ENCODE measurements at places on chromosomes 6 and 20.

DNA sequence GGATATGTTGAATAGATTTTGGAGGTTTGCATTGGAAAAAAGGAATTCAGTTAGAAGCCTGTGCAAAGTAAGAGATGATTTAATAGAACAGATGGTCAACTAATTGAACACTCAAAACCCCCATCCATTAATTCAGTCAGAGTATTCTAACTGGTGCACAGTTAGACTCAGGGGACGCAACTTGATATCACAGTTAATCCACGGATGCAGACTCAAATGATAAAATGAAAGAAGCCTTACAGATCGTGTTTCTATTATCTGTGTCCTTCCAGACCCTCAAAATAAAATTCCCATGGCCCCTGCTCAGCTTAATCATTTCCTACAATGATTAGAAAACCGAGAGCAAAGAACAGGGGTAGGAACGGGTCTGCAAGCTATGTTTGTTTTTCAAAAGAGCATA is 45.4 kb upstream of the DTNBP1 start:
- DNase-seq: no peak

- no peak for DNase-seq
Observed at GRCh38 chr6:109428889-109429477, 11.4 kb downstream of the PPIL6 start.

GRCh38 chr20:48723308-48724264 is 104.2 kb downstream of the PREX1 start:
- no peak for DNase-seq

GRCh38 chr6:35018746-35019145 is 122.4 kb downstream of the TCP11 start:
- DNase-seq: no peak

- DNase-seq: no peak
Observed at GRCh38 chr6:144331491-144331969, 46.4 kb downstream of the UTRN start.

DNA sequence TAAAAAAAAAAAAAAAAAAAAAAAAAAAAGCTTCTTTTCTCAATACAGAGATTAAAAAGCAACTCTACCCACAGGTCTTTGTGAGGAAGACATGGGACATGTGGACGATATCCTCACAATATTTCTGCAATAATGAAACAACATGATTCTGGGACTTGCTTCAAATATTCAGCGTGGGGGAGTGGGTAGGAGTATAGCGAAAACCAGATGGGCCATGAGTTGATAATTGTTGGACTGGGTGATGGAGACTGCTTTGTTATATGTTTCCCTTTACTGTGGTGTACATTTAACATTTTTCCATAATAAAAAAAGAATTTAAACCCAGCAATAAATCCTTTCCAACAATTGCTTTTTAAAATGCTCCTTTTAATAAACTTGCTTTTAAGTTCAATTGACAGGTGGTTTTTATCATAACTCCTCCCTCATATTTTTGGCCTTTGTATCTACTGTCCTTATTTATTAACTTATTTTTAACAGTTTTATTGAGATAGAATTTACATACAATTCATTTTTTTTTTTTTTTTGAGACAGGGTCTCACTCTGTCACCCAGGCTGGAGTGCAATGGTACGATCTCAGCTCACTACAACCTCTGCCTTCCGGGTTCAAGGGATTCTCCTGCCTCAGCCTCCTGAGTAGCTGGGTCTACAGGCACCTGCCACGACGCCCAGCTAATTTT is 40.4 kb upstream of the ARFGEF2 start:
- DNase-seq: no peak

- no peak for DNase-seq
Observed at GRCh38 chr6:139732451-139732850, 358.0 kb upstream of the CITED2 start.

GRCh38 chr6:148934539-148934938 is 187.7 kb downstream of the UST start:
- no peak for DNase-seq

- DNase-seq: no peak
Observed at GRCh38 chr6:23414051-23414445, 712.0 kb upstream of the NRSN1 start.

DNA sequence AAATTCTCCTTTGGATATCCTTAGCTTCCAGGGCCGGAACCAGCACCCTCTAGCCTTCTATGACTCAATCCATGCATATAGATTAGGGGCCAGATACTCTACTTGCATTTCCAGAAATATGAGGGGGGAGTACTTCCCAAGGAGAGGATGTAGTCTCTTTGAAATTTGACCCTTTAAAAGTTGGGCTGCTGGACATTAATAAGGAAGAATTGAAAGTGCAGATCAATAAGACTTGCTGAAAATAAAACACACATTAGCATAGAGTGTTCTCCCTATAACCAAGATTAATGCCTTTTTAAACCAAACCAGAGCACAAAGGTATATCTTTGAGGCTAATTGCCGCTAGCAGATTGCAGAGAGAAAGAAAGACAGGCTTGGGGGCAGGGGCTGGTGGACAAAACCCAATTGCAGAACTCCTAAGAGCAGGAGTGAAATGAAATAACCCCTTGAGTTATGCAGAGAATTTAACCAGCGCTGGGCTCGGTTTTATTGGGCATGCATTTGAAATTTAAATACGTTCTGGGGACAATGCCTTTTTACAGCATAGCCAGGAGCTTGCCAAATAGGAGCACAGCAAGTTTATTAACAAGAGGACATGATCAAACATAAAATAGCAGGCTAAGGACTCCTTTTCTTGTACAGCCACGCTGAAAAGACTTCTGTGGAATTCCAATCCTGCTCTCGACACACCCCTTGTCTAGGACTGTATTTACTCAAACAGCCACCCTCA is 108.2 kb upstream of the SALL4 start:
- DNase-seq: no peak

DNA sequence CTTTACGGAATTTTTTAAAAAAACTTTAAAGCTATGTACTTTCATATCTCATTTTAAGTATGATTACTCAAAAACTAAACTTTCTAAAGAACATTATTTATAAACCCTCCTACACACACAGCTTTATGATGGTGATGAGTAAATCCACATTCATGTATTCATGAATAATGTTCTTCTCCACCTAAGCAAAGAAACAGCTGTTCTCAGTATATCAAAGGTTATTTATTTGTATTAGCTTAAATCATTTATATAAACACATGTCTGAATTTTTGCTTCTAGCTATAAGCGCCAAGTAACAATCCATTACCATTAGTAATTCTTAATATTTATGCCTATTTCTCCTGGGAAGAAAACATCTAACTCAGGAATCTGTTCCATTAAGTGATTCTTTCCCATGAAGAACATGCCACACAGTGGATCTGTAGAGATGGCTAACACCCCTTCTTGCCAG is 63.3 kb downstream of the SMLR1 start:
- no peak for DNase-seq

- DNase-seq: no peak
Observed at GRCh38 chr20:62627901-62628612, 14.2 kb upstream of the SLCO4A1 start.

DNA sequence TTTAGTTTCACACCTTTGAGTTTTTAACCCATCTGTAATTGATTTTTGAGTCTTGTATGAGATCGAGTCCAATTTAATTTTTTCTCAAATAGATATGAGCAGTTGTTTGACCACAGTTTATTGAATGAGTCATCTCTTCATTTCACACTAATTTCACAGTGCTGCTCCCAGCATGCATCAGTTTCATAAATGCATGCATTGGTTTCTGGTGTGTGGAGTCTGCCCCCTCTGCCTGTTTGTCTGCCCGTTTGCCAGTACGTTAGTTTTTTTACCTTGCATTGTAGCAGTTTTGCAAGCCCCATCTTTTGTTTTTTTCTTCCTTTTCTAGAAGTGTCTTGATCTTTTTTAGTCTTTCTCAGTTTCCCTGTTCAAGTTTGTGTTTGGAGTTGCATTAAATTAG is 11.9 kb downstream of the SLX4IP start:
- peak; percentile 69 for DNase-seq

- no peak for DNase-seq
Observed at GRCh38 chr6:170152124-170152926, 138.6 kb downstream of the DLL1 start.

DNA sequence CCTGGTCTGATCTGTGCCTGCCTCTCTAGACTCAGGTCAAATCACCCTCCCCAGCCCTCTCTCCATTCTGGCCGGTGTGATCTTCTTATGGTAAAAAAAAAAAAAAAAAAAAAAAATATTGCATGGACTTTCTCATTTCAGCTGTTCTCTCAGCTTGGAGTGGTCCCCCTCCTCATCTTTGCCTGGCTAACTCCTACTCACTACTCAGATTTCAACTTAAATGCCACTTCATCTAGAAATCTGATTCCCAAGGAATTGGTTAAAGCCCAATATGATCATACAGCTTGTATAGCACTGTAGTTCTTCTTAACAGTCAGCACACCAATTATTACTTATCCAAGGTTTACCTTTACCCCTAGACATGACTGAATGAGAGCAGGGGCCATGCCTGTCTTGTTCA is 105.9 kb upstream of the CARMIL1 start:
- no peak for DNase-seq

- no peak for DNase-seq
Observed at GRCh38 chr20:37584238-37584807, 56.6 kb upstream of the BLCAP start.

DNA sequence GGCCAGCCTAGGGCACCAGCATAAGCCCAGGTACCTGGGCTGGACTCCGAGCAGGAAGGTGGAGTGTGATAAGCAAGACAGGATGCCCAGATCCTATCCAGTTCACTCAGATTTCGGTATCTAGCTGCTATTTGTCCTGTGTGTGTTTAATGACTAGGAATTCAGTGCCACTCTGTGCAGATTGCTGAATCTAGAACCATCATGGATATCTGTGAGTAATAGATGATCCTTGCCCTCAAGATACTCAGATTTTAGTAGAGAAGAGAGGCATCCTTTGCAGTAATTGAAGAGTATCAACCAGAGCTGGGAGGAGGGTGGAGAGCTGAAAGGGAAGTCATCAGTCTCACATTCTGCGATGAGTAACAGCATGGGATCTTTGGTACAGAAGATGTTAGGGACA is 155.0 kb upstream of the ARID1B start:
- DNase-seq: no peak

- DNase-seq: peak; percentile 28
Observed at GRCh38 chr6:39228111-39228971, 934 bp downstream of the KCNK5 start.

- DNase-seq: no peak
Observed at GRCh38 chr20:13232999-13233398, 11.9 kb downstream of the ISM1 start.

DNA sequence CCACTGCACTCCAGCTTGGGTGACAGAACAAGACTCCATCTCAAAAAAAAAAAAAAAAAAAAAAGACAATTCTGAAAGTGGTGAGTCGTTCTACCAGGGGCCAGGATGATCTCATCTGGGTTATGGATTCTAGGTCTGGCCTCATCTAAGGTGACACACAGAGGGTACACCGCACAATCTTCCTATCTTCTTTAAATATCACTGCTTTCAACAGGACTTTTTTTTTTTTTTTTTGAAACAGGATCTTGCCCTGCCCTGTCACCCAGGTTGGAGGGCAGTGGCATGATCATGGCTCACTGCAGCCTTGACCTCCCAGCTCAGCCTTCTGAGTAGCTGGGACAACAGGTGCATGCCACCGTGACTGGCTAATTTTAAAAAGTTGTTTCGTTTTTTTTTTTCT is 67.7 kb downstream of the SLC16A10 start:
- DNase-seq: no peak

GRCh38 chr6:15533379-15534026 is 129.3 kb downstream of the DTNBP1 start:
- no peak for DNase-seq

DNA sequence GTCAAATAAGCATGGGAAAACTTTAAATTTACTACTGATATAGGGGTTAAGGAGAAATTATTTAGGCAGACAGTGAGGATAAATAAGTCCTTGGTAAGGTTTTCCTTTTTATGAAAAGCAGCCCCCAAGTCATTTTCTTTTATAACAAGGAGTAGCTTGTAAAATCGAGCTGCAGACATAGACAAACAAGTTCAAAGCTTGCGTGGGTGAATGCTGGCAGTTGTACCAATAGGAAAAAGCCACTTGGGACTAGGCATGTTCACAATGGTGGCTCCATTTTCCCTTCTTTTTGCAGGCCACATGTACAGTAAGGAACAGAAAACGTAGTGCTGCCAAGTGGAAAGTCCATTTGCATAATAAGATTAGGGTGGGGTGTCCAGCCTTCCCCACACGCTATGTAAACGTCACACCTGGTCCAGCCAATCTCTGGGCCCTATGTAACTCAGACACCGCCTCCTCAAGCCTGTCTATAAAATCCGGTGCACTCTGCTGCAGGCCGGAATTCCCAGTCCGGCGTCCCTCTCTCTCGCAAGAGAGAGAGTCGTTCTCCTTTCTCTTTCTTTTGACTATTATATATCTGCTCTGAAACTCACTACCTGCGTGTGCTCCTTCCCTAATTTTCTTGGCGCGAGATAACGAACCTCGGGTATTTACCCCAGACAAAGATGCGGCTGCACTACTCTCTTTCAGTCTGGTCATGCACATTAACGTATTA is 217.1 kb upstream of the MAN1A1 start:
- no peak for DNase-seq

- DNase-seq: no peak
Observed at GRCh38 chr6:22239261-22239921, 57.4 kb downstream of the PRL start.

- DNase-seq: peak; percentile 14
Observed at GRCh38 chr6:4777394-4777935, 1.3 kb downstream of the CDYL start.

- DNase-seq: no peak
Observed at GRCh38 chr6:64288351-64288750, 652.7 kb downstream of the PHF3 start.

DNA sequence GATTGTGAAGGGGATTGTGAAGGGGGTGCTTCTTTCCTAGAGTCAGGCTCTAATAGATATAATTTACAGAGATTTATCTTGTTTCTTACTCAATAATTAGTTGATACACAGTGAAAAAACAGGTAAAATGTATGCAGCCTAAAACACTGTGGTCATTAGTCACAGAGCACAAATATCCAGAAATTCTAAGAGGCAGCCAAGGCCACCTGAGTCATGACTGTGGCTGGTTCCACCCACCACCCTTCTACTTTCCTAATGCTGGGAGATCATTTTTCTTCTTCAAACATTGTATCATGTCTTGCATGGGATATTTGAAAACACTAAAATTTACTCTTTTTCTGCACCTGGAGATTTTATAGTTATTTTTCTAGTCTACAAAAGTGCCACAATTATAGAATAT is 181.6 kb downstream of the OTOR start:
- DNase-seq: no peak

DNA sequence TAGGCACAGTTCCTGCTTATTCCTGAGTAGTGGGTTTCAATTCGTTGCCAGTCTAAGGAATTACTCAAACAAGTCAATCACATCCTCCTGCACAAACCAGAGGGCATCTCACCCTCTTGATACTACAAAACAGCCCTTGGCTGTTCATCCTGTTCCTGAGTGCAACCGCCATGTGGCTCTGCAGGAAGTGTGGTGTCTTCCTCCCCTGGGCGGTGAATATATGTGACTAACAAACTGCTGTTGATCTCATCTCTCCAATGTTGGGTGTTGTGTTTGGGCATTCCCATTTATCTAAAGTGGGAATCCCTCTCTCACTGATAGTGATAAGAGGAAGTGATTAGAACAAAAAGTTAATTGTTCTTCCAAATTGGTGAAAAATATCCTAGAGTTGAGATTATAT is 163.0 kb downstream of the TBX18 start:
- DNase-seq: no peak

GRCh38 chr6:56582236-56582635 is 60.5 kb downstream of the DST start:
- DNase-seq: no peak
